ENCODE measurements at places on chromosomes 3 and 15.
A peak's percentile ranks its signal among the peaks of the same experiment; 100 is the strongest.

- DNase-seq: no peak
Measured at GRCh38 chr3:50238549-50239026, 2.6 kb downstream of the GNAI2 start.

DNA sequence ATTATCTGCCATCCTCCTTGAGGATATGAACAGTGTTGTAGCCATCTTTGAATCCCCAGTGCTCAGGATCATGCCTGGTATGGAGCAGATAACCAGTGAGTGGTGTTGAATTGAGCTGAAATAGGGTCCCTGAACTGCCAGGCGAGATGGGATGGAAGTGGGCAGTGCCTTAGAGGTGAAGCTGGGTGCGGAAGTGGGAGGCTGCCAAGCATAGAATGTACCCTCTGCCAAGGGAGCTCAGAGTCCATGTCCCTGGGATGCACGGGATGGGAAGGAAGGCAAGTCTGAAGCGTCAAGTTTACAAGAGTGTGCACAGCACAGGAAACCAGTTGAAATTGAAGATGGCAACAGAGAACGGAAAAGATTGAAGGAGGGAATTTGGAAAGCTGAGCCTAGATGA is 147.0 kb downstream of the CACNA1D start:
- no peak for DNase-seq

DNA sequence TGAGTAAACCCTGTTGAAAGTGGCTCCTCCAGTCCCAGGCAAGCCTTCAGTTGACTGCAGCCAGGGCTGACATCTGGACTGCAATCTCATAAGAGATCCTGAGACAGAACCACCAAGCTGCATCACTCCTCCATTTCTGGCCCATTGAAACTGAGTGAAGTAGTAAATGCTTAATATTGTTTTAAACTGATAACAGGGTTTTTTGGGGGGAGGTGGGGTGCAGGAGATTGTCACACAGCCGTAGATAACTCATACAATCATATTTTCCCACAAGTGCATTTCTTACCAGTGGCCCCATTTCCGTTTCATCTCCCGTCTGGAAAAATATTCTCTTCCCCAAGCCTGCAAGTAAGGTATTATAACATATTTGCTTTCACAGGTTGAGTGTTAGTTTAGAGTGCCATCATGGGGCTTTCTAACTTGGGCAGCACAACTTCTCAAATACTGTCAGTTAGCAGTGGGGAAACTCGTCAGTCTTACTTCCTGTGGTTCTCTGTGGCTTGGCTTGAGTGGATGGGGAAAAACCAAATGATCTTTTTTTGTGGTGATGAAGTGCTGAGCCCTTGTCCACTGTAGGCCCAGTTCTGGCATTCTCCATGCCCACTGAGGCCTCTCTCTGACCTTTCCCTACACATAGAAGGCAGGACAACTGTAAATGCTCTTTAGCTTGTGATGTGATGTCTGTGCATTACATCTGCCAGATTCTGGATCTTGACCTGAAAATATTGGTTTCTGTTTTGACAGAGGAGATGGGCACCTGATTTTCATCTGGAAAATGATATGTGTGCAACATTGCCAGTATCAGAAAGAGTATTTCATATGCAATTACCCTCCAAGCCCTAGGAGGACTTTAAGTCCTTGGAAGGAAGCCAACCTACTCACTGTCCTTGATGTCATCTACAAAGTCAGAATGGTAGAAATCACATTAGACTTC is 90.1 kb upstream of the BHLHE40 start:
- DNase-seq: no peak

DNA sequence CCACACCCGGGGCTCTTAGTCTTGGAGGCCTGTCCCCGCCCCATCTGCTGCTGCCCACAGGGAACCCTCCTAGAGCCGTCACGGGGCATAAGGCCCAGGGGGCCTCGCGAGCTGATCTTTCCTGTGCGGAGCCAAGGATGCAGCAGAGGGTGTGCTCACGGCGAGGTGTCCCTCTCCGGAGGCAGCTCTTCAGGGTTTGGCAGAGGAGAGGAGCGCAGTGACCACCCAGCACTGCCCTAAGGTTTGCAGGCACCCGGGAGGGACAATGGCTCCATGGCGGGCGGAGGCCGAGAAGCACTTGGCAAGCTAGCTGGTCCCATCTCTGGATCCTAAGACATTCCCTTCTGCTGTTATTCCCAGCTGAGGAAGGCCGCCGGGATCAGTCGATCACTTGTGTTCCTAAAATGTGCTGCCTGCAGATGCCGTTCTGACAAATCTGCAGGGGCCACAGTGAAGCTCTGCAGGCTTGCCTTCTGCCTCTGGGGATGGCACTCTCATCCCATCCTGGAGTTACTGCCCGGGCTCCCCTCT is 47.4 kb upstream of the PCSK6 start:
- no peak for DNase-seq

DNA sequence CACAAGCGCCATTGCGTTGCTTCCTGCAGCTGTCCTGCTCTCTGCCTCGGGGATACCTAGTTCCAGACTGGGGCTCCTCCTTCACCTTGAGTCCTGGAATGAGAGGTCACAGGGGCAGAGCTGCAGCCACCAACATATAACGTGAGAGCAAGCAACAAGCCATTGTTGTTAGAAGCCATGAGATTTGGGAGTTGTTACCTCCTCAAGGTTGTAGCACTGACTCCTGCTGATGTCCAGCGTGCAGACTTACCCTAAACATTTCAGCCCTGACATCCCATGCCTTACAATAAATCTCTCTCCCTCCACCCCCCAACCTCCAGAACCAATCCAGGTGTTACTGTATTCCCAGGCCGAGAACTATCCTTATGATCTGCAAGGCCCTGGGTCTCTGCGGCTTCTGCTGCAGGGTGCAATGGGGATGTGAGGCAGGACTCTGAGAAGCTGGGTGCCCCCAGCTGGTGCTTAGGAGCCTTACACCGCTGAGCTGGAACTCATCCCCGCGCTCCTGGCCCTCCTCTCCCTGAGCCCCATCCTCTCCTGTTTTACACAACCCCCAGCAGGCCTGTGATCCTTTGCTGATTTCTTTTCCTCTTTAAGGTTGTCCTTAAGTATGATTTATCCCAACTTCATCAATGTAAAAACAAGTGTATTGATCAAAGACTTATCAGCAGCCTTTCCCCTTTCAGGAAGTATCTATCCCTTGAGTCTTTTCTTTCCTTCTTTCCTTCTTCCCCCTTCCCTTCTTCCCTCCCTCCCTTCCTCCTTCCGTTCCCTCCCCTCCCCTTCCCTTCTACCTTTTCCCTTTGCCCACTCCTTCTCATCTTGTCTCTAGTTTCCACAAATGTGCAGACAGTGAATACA is 84.2 kb upstream of the ABHD2 start:
- DNase-seq: no peak

DNA sequence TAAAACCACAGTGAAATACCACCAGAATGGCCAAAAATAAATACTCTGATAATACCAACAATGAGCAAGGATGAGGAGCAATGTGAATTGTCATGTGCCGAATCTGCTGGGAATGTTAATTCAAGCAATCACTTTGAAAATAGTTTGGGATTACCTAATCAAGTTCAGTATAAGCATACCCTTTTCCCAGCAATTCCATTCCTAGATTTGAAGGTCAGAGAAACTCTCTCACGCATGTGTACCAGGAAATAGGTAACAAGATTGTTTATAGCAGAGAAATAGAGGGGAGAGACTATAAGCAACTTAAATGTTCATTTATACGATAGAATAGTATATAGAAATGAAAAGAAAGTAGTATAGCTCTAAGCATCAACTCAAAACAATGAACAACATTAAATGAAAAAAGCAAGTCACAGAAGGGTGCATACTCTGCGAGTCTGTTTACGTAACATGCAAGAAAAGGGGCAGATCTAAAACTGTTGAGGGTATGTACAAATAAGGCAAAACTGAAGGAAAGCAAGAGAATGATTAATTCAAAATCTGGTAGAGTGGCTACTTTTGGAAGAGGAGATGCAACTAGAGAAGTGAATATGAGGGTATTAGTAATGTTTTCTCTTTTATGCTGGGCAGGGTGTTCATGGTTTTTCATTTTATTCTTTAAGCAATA is 27.4 kb downstream of the TMOD3 start:
- no peak for DNase-seq

DNA sequence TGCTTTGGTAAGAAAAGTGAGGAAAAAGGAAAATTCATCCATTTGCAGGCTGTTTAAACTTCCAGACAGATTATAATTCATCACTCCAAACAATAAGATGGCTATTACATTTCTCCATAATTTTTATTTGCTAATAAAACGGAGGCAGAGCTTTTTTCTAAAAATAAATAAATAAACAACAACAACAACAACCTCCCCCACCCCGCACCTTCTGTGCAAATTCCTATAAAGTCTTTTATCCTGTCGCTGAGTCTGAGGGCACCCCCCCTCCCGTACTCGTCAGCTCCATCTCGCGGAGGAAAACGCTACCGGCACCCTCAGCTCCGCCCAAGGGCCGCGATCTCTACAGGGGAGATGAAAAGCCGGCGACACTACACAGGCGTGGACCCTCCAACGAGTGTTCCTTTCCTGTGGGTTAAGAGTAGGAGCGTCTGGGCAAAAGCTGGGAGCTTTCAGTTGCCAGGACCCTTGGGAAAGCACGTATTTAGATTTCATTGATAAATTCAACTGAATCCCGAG is 1.0 kb upstream of the ATP1B3 start:
- DNase-seq: peak; percentile 23

DNA sequence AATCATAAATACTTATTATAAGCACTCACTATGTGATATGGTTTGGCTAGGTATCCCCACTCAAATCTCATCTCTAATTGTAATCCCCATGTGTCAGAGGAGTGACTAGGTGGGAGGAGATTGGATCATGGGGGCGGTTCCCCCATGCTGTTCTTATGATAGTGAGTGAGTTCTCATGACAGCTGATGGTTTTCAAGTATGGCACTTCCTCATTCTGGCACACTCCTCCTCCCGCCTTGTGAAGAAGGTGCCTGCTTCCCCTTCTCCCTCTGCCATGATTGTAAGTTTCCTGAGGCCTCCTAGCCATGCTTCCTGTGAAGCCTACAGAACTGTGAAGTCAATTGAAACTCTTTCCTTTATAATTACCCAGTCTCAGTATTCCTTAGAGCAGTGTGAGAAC is 53.3 kb upstream of the CHMP2B start:
- no peak for DNase-seq

GRCh38 chr3:133512416-133513089 is 60.9 kb upstream of the CDV3 start:
- DNase-seq: no peak

DNA sequence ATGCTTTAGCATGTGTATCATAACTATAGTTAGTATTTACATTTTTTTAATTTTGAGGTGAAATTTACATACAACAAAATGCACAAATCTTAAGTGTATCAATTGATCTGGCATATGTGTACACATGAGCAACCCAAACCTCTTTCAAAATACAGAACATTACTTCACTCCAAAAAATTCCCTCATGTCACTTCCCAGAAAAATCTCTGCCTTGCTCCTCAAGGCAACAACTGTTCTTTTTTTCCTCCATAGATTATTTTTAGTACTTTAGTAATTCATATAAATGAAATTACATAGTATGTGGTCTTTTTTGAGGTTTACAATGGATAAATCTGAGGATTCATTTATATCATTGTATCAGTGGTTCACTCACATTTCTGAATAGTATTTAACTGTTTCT is 84.9 kb downstream of the TRIM42 start:
- no peak for DNase-seq

GRCh38 chr3:146277953-146278631 is 27.2 kb upstream of the PLSCR4 start:
- no peak for DNase-seq

GRCh38 chr3:87958289-87958688 is 100.5 kb downstream of the CGGBP1 start:
- no peak for DNase-seq

- no peak for DNase-seq
Measured at GRCh38 chr15:27985099-27985498, 114.0 kb downstream of the OCA2 start.

DNA sequence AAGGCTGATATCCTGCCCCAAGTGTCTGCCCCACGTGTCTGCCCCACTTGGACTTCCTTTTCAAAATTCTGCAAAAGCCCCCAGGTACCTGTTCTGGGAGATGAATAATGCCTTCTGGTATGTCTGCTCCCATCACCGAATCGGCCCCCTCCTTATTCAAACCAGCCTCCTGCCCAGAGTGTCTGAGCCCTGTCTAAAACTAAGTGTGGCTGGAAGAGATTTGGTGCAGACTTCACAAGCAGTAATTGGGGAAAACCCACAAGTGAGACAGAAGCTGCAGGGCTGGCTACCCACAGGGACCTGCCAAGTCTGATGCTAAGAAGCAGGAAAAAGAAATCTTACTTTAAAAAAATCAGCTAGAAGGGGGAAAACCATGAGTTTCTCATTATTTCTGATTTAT is 85.1 kb downstream of the DUT start:
- DNase-seq: no peak
